Breast epithelium (tissue), 4 donors: ENCODE measurements at places on chromosomes 5 and 9.
A peak's percentile ranks its signal among the peaks of the same experiment; 100 is the strongest.

DNA sequence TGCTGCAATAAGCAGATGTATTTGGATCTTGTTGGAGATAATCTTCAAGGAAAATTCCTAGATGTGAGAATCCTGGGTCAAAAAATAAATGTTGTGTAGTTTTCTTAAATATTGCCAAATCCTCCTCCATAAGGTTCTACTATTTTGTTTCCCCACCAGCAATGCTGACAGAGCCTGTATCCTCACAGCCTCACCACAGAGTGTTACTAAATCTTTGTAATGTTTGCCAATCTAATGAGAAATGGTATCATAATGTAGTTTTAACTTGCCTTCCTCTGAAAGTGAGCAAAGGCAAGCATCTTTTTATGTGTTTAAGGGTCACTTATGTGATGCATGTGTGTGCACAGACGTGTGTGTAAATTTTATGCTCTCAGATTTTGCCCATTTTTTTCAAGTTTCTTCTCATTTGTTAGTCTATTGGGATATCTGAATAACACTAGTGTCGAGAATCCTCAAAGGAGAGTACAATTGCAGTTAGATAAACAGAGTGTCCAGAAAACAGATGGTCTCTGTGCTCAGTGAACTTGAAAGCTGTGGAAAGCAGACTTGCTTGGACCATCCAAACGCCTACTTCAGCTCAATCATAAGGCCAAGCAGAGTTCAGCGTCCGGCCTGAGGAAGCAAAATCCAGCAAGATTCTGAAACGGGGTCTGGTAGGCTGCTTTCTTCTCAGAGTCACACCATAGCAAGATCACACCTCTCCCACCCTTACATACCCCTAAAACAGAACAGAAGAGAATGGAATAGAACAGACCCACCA lies 35.7 kb upstream of the UGT3A1 start:
- DNase-seq: no peak

DNA sequence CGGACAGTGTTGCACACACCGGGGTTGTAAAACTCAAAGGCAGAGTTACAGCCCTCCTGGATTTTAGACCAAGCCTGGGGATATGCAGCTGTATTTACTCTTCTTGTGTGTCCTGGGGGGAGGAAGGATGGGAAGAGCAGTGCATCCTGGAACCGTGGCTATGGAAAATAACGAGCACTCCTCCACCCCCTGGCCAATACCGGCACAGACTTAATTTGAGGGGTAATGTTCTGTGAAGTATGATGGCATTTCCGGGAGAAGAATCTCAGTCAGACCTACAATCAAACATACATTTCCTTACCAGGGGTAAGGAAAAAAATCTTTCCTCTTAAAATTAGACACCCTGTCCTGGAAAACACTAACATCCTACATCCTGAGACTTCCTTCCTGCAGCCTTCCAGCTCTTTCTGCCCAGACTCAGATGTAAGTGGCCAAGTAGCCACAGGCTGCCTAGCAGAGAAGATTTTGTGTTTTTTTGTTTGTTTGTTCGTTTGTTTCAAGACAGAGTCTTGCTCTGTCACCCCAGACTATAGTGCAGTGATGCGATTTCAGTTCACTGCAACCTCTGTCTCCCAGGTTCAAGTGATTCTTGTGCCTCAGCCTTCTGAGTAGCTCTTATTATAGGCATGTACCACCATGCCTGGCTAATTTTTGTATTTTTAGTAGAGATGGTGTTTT lies 11.0 kb upstream of the ERMP1 start:
- DNase-seq: no peak

GRCh38 chr5:137498301-137498735 lies 808 bp downstream of the SPOCK1 start:
- no peak for DNase-seq

GRCh38 chr5:133932441-133933168 lies 35.8 kb downstream of the C5orf15 start:
- no peak for DNase-seq

DNA sequence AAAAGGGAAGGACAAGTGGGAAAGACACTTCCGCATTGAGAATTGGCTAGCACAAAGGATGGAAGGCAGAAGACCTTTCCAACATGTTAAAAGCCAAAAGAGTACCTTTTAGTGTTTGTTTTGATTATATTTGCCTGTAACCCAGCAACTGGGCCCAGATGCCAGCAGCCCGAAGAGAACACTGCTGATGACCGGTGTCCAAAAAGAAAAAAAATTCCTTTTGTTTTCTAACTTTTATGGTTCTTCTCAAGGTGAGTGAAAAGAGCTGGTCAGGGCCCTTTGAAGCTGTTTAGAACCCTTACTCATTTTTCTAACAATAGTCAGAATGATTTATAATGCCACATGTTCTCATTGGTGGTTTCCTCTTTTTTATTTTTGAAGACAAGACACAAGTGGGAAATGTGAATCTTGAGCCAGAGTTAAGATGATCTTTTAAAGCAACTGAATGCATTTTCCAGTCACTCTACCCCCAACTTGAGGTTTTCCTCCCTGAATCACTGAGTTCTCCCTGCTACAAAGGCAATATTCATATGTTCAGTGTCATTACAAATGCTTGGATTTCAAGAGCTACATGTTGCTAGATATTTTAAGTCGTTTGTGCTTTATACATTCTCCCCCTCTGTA lies 32.3 kb upstream of the ZNF462 start:
- peak; percentile 54 for DNase-seq

DNA sequence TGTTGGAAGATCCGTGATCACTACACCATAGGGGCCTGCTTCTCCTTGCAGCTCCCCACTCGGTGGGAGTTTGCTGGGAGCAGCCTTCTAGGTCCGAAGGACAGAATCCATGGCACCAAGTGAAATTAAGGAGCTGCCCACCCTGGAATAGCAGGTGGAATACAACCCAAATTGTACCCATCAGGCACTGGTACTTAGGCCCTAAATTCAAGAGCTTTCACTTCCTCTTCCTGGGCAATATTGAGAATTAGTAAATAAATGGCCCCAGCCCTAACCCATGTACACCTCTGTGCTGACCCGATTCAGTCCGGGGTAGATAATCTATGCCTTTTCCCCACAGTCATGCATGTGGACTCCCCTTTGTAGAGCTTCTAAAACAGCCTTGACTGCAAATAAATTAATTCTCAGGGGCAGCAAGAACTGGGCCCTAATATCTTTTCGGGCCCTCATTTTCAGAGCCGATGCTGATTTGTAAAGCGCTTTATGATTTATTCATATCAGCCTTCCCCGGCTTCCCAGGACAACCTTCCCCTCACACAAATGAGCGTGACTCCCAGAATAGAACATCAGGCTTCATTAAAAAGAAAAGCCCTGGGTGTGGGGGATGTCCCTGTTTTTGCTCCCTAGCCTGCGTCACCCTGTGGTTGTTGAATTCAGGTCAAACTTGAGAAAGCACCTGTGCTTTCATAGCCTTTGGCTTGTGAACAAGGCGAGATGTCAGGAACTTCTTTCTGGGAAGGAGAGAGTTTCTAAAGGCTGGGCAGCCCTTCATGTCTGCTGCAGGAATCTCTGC lies 126.1 kb upstream of the TBC1D2 start:
- no peak for DNase-seq

GRCh38 chr5:170534941-170535340 lies 31.1 kb downstream of the KCNIP1 start:
- no peak for DNase-seq

DNA sequence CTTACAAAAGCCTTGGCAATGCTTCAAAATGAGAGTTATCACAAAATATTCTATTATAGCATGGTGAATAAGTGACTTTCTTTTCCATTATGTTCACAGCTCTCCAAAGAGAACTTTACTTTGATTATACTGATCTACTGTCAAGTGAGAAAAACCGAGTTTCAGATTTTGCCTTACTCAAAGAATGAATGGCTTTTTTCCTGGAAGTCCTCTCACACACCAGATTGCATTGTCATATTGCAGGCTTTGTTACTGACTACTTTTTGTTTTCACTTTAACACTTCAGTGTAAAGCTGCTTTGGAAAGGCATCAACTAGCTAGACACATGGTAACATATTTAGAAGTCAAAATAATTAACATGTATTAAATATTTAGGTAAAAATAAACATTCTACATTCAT lies 765.2 kb upstream of the NUDT12 start:
- no peak for DNase-seq

- DNase-seq: no peak
Measured at GRCh38 chr9:132647806-132648205, 22.0 kb downstream of the DDX31 start.

- no peak for DNase-seq
Measured at GRCh38 chr5:37804401-37804800, 35.4 kb downstream of the GDNF start.

GRCh38 chr5:103472830-103473229 lies 89.8 kb downstream of the NUDT12 start:
- DNase-seq: no peak

GRCh38 chr9:93009337-93010015 lies 49.0 kb upstream of the SUSD3 start:
- DNase-seq: no peak

GRCh38 chr5:119322948-119323537 lies 32.8 kb upstream of the TNFAIP8 start:
- no peak for DNase-seq

GRCh38 chr5:82985763-82986162 lies 91.4 kb downstream of the TMEM167A start:
- DNase-seq: no peak

DNA sequence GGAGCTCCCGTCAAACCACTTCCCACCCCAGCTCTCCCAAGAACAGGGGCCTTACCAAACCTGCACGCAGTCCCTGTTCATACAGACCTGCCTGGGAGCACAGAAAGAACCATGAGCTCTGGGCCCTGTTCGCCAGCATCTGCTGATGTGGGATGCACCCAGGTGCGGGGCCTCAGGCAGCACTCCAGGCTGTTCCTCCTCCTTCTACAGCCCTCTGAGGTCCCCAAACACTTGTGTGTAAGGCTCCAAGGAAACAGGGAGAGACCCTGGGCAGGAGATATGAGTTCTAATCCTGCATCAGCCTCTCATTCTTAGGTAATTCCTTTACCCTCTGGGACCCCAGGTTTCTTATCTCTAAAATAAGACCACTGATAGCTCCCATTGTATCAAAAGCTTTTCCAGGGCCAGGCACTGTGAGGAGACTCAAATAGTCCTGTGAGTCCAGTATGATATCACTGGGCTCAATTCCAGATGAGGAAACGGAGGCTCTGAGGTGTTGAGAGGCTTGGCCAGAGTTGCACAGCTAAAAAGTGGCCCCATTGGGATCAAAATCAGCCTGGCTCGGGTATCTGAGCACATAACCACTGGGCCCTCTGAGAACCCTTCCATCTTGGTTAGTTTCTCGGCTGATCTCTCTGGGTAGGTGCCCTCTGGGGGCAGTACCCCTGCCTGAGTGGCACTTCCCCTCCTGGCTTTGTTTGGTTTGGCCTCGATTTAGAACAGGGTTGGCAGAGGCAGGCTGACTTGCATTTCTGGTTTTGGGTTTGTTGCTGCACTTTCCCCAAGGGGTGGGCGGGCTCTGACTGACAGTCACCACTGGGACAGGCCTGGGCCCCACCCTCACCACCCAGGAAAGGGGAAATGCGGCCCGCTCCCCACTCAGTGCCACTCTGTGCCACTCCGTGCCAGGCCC lies 116.8 kb downstream of the RGS3 start:
- DNase-seq: peak; percentile 88

DNA sequence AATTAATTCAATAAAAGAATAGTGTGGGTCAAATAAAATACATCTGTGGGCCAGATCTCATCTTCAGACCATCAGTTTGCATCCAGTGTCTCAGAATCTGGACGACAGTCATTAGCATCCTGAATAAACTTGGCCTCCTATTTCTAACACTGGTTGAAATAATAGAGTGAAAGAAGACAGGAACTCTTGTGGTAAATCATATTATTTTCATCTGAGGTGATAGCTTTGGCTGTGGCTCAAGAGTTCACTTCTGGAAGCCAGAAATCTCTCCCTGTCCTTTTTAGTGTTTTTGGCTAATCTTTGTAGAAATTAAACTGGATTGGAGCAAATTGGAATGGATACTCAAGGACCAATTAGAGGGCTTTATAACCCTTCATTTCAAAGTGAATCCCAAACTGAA lies 63.4 kb upstream of the HMHB1 start:
- DNase-seq: no peak

DNA sequence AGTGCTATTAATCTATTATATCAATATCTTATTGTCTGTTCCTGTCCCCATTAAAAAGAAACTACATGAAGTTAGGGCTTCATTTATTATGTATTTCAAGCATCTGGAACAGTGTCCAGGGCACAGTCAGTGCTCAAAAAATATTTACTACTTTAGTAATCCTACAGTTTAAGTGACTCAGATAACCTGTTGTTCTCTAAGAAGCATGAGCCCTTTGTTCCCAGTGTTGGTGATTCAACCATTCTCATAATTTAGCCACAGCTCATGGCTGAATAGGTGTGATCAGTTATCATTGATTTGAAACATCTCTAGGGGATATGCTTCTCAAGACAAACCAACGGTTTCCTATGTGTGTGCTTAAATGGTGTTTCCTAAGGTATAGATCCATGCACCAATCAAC lies 292.7 kb downstream of the TMEM167A start:
- DNase-seq: no peak

DNA sequence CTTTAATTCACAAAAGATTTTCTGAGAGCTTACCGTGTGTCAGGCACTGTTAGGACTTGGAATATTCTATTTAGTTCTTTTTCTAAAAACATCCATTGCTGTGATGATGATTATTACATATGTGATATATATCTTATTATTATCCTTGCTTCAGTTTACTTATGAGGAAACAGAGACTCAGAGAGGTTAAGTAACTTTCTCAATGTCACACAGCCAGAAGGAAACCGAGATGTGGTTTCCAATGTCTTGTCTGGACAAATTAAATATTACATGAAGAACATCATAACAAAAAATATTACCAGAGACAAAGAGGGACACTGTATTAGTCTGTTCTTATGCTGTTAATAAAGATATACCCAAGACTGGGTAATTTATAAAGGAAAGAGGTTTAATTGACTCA lies 125.5 kb upstream of the DAP start:
- no peak for DNase-seq

GRCh38 chr9:121634329-121635261 lies 16.8 kb upstream of the DAB2IP start:
- no peak for DNase-seq

DNA sequence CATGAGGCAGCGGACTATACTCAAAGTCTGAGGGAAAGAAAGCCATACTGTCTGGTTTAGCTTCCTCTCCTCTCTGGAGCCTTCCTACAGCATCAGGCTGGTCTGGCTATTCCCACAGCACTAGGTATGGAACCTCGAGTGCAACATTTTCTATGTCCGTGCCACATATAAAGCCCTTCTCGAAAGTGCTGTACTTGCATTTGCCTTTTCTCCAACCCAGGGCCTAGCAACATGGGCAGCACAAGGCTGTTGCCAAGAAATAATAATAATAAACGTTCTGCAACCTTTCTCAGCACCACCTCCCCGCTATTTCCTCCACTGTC lies 804 bp downstream of the MED10 start:
- DNase-seq: no peak
